ENCODE measurements at places on chromosomes 6 and 20.

- no peak for DNase-seq
These were observed 246.3 kb upstream of the RNF24 start for GRCh38 chr20:4261333-4262284.

- DNase-seq, result no peak
These were observed 2.5 kb upstream of the HSPA12B start for GRCh38 chr20:3729811-3730540.

DNA sequence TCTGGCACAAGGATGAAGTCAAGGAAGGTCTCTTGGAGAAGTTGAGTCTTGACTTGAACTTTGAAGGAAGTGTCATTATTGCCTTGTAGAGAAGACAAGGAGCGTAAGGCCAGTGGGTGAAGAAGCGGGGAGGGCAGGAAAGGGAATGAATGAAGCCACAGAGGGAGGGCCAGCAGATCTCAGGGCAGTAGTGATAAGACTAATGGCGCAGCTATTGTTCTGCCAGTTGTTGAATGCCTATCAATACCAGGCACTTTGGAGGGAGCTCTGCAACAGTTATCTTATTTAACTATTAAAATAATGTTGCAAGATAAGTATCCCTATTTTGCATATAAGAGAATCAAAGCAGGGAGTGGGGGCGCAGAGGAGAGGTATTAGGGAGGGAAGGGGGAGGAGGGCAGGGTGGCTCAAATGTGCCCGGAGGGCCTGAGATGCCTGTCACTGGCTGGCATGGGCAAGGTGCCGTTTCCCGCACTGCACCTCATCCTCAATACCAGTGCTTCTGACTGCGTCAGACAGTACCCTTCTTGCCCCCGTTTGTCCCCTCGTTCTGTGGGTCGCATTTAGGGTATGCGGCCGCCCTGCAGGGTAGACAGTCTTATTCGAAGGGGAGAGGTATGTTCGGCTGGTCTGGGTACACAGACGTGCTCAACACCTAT lies 109.8 kb downstream of the ZDHHC14 start:
- DNase-seq, result no peak

GRCh38 chr20:19207541-19207940 lies 4.9 kb upstream of the SLC24A3 start:
- DNase-seq, result no peak

DNA sequence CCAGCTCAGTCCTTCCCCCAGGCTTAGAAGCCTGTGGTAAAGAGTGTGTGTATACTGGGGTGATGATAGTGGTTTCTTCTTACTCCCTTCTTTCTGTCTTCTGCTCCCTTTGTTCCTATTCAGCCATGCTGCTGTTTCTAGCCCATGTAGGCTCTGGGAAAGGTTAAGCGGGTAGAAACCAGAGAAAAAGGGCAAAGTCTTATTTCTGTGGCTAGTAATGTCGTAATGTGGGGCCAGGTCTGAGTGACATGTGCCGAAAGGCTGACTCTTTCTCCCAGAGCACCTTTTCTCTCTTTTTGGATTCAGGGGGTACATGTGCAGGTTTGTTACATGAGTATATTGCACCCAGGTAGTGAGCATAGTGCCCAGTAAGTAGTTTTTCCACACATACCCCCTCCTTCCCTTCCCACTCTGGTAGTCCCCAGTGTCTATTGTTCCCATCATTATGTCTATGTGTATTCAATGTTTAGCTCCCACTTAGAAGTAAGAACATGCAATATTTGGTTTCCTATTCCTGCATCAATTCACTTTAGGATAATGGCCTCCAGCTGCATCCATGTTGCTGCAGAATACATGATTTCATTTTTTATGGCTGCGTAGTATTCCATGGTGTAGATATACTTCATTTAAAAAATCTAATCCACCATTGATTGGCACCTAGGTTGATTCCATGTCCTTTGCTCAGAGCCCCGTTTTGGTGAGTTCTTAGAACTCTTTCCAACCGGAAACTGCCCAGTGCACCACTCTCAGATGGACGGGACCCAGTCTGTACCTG lies 74.3 kb downstream of the EFHC1 start:
- DNase-seq, result no peak
